ENCODE measurements at places on chromosomes 6 and 20. TPM values are rescaled to one million over a fixed set of nuclear protein-coding genes. Genes with fewer than 3 reads are reported as not detected.

CLVS2 gene
- total RNA-seq = 81.6 TPM

GRCh38 chr6:10314163-10314955 lies 100.5 kb downstream of the TFAP2A start:
- no peak for DNase-seq

GRCh38 chr20:15913391-15914025 lies 659.7 kb downstream of the KIF16B start:
- no peak for DNase-seq

GRCh38 chr20:20255099-20255498 lies 112.8 kb upstream of the INSM1 start:
- DNase-seq = no peak

GRCh38 chr20:54340667-54341081 lies 132.8 kb downstream of the PFDN4 start:
- no peak for DNase-seq

GRCh38 chr20:34023937-34024722 lies 30.4 kb downstream of the RALY start:
- no peak for DNase-seq

BCAS1 gene
- total RNA-seq = 78.0 TPM

- DNase-seq = no peak
Measured at GRCh38 chr20:10478205-10478604, 43.1 kb downstream of the SLX4IP start.

All from dorsolateral prefrontal cortex (tissue), 122 donors.